HFFc6 (cell line): ENCODE measurements at places on chromosomes 1 and 21. TPM values are rescaled to one million over a fixed set of nuclear protein-coding genes. Genes with fewer than 3 reads are reported as not detected.
A peak's percentile ranks its signal among the peaks of the same experiment; 100 is the strongest.

DNA sequence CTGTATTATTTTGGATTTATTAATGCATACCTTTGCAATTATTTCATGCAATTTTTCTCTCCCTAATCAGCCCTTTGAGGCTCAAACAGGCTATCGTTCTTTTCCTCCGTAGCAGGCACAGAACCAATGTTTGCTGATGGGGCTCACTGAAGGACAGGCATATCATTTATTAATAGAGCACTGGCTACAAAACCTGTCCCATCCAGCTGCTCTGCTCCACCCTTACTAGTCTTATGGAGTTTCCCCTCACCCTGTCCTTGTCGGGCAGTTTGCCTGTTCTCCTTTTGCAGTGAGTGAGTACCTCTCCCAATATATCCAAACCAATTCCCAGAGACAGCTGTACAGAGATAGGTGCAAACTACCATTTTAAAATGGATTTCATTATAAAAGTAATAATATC is 16.6 kb upstream of the FCAMR start:
- H3K27ac ChIP-seq, result no peak overlapping the region
- peaks cover 5% of the 10 kb centered on the region; the same call in 1 of the 2 replicates for H3K4me1 ChIP-seq
- no peak for DNase-seq
- no peaks in the 10 kb centered on the region for H3K36me3 ChIP-seq

DNA sequence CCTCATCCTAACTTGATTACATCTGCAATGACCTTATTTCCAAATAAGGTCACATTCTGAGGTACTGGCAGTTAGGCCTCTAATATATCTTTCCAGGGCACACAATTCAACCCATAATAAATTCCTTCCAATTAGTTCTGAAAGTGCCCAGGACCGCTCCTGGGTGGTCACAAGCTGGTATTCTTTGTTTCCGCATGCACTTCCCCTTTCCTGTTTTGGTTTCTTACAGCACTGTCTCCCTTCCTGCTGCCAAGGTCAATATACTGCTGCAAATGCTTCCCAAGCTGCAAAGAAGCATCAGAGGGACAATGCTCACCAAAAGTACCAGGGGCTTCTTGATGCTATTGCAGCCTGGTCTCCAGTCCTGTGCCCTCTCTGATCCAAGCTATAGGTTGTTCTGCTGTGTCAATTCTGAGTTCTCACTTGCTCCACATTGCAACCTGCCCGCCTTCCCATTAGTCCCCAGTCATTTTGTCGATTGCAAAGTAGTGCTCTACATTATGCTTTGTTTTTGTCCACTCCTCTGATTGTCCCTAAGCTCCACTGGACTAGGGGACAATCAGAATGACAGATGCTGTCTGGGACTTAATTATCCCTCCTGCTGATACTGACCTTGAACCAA is 13.9 kb upstream of the XPR1 start:
- H3K36me3 ChIP-seq, result no peaks in the 10 kb centered on the region
- peaks cover 6% of the 10 kb centered on the region; the same call in 1 of the 2 replicates for H3K4me1 ChIP-seq
- no peak for DNase-seq
- no peak overlapping the region for H3K4me3 ChIP-seq

GRCh38 chr21:34593423-34593822 is 21.5 kb downstream of the RCAN1 start:
- H3K4me3 ChIP-seq, result no peak overlapping the region
- no peaks in the 10 kb centered on the region for H3K36me3 ChIP-seq
- peaks cover 6% of the 10 kb centered on the region for H3K4me1 ChIP-seq

- no peaks in the 10 kb centered on the region for H3K27me3 ChIP-seq
- no peak overlapping the region for H3K4me3 ChIP-seq
- no peaks in the 10 kb centered on the region for H3K4me1 ChIP-seq
- DNase-seq, result no peak
- H3K27ac ChIP-seq, result no peak overlapping the region
- H3K36me3 ChIP-seq, result no peaks in the 10 kb centered on the region; the same call in 1 of the 2 replicates
Observed at GRCh38 chr21:18725653-18726052, 322.1 kb upstream of the TMPRSS15 start.

DNA sequence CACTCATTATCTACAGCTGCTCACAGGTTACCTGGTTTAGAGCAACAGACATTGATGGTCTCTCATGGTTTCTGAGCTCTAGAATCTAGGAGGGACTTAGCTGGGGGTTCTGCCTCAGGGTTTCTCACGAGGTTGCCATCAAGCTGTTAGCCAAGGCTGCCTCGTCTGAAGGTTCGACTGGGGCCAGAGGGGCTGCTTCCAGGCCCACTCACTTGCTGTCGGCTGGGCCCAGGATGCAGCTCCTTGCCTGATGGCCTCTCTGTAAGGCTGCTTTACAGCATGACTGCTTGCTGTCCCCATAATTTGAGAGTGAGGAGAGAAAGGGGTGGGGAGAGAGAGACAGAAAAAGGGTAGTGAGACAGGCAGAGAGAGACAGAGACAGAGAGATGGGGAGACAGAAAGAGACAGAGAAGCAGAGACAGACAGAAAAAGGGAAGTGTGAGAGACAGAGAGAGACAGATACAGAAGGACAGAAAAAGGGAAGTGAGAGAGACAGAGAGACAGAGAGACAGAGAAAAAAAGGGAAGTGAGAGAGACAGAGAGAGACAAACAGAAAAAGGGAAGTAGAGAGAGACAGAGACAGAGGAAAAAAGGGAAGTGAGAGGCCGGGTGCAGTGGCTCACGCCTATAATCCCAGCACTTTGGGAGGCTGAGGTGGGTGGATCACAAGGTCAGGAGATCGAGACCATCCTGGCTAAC is 106.8 kb upstream of the C1orf174 start:
- no peak overlapping the region for H3K4me3 ChIP-seq
- no peak overlapping the region for H3K27ac ChIP-seq
- peaks cover 3% of the 10 kb centered on the region; the same call in 1 of the 2 replicates for H3K27me3 ChIP-seq

GRCh38 chr1:212606395-212607205 is 2.0 kb upstream of the ATF3 start:
- H3K4me1 ChIP-seq, result peaks cover 25% of the 10 kb centered on the region
- peak overlapping the region; percentile 89; the same call in 1 of the 2 replicates for H3K4me3 ChIP-seq
- DNase-seq, result no peak
- H3K27me3 ChIP-seq, result peaks cover 64% of the 10 kb centered on the region
- peak overlapping the region; percentile 80 for H3K27ac ChIP-seq
- H3K36me3 ChIP-seq, result no peaks in the 10 kb centered on the region

DNA sequence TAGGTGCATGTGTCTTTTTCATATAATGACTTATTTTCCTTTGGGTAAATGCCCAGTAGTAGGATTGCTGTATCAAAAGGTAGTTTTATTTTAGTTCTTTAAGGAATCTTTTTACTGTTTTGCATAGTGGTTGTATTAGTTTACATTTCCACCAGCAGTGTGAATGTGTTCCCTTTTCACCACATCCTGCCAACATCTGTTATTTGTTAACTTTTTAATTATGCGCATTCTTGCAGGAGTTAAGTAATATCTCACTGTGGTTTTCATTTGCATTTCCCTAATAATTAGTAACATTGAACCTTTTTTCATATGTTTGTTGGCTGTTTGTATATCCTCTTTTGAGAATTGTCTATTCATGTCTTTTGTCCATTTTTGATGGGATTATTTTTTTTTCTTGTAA is 1761.9 kb downstream of the PLA2G4A start:
- no peak overlapping the region for H3K4me3 ChIP-seq
- no peaks in the 10 kb centered on the region for H3K4me1 ChIP-seq
- H3K27me3 ChIP-seq, result no peaks in the 10 kb centered on the region
- H3K36me3 ChIP-seq, result no peaks in the 10 kb centered on the region

GRCh38 chr1:116674751-116675150 is 7.2 kb upstream of the IGSF3 start:
- H3K36me3 ChIP-seq, result no peaks in the 10 kb centered on the region
- H3K27ac ChIP-seq, result no peak overlapping the region
- no peaks in the 10 kb centered on the region for H3K4me1 ChIP-seq
- H3K4me3 ChIP-seq, result no peak overlapping the region
- peaks cover 28% of the 10 kb centered on the region for H3K27me3 ChIP-seq

DNA sequence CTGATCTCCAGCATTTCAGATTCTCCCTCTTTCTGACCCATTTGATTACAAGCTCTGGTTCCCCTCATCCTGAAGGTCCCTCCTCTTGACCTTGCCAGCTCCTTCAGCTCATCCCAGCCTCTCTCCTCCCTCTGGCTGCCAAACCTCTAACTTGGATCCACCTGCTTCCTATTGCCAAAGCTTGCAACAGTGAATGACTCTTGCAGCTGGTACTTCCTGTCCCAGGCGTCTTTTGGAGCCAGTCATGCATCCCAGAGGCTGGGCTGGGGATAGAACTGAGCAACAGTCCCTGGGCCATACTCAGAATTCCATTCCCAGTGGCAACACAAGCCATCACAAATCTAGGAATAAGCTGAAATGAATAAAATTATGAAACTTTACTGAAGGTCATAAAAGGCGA is 27.7 kb upstream of the SPOCD1 start:
- DNase-seq, result peak; percentile 87
- H3K36me3 ChIP-seq, result no peaks in the 10 kb centered on the region
- no peak overlapping the region for H3K4me3 ChIP-seq
- H3K27me3 ChIP-seq, result peaks cover 6% of the 10 kb centered on the region
- peak overlapping the region; percentile 29 for H3K27ac ChIP-seq
- H3K4me1 ChIP-seq, result peaks cover 28% of the 10 kb centered on the region

DNA sequence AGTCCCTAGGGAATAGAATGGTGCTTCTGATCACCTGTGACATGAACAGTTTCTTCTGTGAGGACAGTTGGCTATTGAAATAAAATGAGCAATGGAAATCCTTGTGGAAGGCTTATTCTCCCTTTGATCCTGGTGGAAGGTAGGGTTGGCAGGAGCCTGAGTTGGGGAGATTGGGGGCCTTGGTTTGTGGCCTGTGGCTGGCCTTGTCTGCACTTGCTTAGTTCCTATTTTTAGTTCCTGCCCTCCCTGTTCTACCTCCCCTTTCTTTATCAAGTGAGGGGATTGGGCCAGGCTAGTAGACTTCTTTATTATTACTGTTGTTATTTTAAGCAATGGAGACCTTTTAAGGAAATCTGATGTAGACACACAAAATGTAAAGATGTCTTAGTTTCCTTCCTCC is 8.2 kb downstream of the DMRTB1 start:
- H3K4me1 ChIP-seq, result no peaks in the 10 kb centered on the region
- no peak for DNase-seq
- no peak overlapping the region for H3K4me3 ChIP-seq
- no peak overlapping the region for H3K27ac ChIP-seq
- no peaks in the 10 kb centered on the region for H3K36me3 ChIP-seq
- H3K27me3 ChIP-seq, result peaks cover 24% of the 10 kb centered on the region

DNA sequence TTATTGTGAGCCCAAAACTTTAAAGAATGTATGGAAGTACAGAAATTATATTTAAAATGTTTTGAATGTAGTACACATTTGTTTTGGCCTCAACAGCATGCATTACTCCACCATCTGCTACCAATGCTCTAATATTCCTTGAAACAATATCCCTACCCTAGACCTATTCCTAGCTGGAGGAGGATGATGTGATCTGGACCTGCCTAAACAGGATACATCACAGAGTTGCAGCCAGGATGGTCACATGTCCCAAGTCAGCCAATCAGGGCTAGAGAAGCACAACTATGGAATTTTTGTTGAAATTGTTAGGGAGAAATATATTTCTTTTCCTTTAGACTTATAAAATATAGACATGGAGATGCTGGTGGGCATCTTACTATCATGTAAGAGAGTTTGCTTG is 623.3 kb upstream of the NR5A2 start:
- H3K27ac ChIP-seq, result peak overlapping the region; percentile 44; the same call in 1 of the 2 replicates
- H3K27me3 ChIP-seq, result no peaks in the 10 kb centered on the region; the same call in 1 of the 2 replicates
- no peak overlapping the region; the same call in 1 of the 2 replicates for H3K4me3 ChIP-seq
- H3K36me3 ChIP-seq, result no peaks in the 10 kb centered on the region

GRCh38 chr1:238485057-238485911 is 594.6 kb upstream of the ZP4 start:
- peak; percentile 83 for DNase-seq
- H3K36me3 ChIP-seq, result peaks cover 29% of the 10 kb centered on the region
- peak overlapping the region; percentile 92 for H3K4me3 ChIP-seq

DNA sequence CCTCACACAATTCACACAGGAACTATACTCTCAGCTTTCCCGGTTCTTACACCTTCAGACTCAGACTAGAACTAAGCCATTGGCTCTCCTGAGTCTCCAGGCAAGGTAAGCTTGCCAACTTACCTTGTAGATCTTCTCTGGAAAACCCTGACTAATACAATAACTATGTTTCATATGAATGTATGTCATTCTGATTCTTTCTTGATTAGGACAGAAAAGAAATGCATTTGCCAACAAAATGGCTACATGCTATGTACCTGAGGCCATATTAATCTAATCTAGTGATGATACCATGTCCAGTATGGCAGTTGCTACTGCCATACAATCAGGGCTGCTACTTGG is 9.8 kb upstream of the ZSWIM5 start:
- H3K4me1 ChIP-seq, result no peaks in the 10 kb centered on the region
- no peak overlapping the region for H3K4me3 ChIP-seq
- H3K36me3 ChIP-seq, result no peaks in the 10 kb centered on the region
- no peak overlapping the region for H3K27ac ChIP-seq

- DNase-seq, result no peak
- H3K4me3 ChIP-seq, result no peak overlapping the region
- peaks cover 5% of the 10 kb centered on the region; the same call in 1 of the 2 replicates for H3K36me3 ChIP-seq
- H3K4me1 ChIP-seq, result no peaks in the 10 kb centered on the region
- H3K27ac ChIP-seq, result no peak overlapping the region
Observed at GRCh38 chr1:228219962-228220780, 12.3 kb downstream of the OBSCN start.

GRCh38 chr1:62725255-62725654 is 37.1 kb upstream of the DOCK7 start:
- H3K27ac ChIP-seq, result peak overlapping the region; percentile 91
- peak overlapping the region; percentile 86 for H3K4me3 ChIP-seq
- peak; percentile 67 for DNase-seq
- no peaks in the 10 kb centered on the region for H3K27me3 ChIP-seq
- H3K36me3 ChIP-seq, result no peaks in the 10 kb centered on the region
- peaks cover 66% of the 10 kb centered on the region for H3K4me1 ChIP-seq

DNA sequence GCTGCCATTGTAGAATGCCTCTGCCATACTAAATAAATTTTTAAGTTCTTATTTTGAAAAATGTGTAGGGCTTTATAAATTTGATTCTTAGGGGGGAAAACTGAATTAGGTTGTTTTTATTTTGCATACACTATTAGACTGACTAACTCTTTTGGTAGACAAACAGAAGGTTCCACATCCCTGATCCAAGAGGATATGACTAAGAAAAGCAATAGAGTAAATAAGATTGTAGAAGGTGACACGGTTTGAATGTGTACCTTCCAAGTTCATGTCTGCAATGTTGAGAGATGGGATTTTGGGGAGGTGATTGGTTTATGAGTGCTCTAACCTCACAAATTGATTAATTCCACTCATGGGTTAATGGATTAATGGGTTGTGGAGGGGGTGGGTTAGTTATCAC is 127.9 kb downstream of the GLUL start:
- no peak overlapping the region for H3K4me3 ChIP-seq
- peaks cover 7% of the 10 kb centered on the region for H3K27me3 ChIP-seq
- H3K36me3 ChIP-seq, result no peaks in the 10 kb centered on the region
- peaks cover 16% of the 10 kb centered on the region for H3K4me1 ChIP-seq
- DNase-seq, result no peak
- H3K27ac ChIP-seq, result no peak overlapping the region

Gene RAD54L
- 3.5 to 10.9 TPM (median 9.8 TPM) in 3 replicates for total RNA-seq

Gene ACP6
- total RNA-seq, result 11.3 and 13.7 TPM in 2 replicates

Gene TMEM269
- not detected in 3 replicates for total RNA-seq

Gene TMEM200B
- total RNA-seq, result 14.0 to 15.6 TPM (median 15.4 TPM) in 3 replicates

Gene ACTN2
- not detected in 3 replicates for total RNA-seq
